Glutamatergic neuron (in vitro differentiated cells): ENCODE measurements at places on chromosomes 12 and 14.

GRCh38 chr14:38297681-38298080 lies 41.8 kb upstream of the CLEC14A start:
- H3K36me3 ChIP-seq, result no peaks in the 10 kb centered on the region
- no peak for DNase-seq
- no peak overlapping the region for H3K27ac ChIP-seq

DNA sequence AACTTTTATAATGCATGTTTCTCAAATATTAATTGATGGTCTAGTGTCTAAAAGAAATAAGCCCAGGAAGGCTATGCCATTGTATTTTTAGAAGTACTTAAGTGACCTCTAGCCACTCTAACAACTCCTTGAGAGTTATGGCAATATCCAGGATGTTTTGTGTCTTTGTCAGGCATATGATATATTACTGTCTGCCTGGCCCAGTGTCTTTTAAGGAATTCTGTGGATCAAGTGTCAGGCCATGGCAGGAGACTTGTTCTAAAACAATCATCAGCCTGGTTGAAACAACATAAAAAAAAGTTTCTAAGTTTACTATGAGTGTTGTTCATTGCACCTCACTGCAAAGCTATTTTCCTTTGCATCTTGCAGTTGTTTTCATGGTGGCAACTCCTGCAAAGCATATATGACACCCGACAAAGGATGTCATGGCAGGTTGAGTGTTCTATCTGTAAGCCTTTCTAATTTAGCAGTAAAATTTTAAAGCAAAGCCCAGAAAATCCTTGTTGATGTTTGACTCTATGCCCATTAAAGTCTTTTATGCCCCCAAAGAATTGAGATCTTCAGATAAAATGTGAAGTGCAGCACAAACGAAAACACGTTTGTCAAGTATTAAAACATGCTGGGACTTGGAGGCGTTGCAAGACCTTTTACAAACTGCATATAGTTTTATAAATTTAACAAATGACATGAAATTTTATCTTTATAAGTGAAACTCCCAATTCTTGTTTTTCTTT lies 89.5 kb upstream of the SLC38A2 start:
- DNase-seq, result no peak
- no peak overlapping the region for H3K27ac ChIP-seq
- H3K36me3 ChIP-seq, result no peaks in the 10 kb centered on the region

DNA sequence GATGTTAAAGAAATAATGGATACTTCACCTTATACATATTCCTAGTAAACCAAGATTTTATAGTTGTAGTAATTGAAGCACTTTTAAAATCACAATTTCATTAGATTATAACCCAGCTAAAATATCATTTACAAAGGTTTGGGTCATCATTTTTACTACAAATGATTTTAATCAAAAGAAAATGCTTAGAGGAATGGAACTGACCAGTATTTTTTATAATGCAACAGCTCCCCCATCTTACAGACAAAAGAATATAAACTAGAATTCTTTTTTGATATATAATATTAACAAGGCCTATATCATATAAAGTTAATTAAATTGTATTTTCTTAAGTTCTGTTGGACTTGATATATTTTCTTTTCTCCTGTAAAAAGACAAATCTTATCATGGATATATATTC lies 20.4 kb upstream of the LRFN5 start:
- H3K27me3 ChIP-seq, result no peaks in the 10 kb centered on the region
- H3K4me1 ChIP-seq, result no peaks in the 10 kb centered on the region
- DNase-seq, result no peak
- H3K4me3 ChIP-seq, result no peak overlapping the region

DNA sequence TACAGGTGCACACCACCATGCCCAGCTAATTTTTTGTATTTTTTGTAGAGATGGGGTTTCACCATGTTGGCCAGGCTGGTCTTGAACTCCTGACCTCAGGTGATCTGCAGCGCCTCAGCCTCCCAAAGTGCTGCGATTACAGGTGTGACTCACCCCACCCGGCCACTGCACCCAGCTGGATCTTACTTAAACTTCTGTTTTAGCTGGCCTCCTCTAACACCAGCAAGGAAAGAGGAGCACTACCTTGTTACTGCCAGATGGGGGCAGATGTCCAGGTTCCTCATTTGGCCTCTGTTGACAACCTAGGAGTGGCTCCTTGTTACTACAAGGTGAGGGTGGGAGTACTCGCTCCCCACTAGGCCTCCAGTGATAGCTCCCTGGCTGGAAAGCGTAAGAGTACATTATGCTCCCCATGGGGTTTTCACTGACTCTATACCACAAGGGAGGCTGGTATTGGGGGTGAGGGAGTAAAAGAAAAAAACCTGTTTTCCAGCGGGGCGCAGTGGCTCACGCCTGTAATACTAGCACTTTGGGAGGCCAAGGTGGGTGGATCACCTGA lies 13.2 kb upstream of the ARF6 start:
- no peaks in the 10 kb centered on the region for H3K36me3 ChIP-seq
- no peak overlapping the region for H3K4me3 ChIP-seq
- H3K27ac ChIP-seq, result no peak overlapping the region
- no peaks in the 10 kb centered on the region for H3K4me1 ChIP-seq

GRCh38 chr12:113818833-113819232 lies 147.3 kb downstream of the RBM19 start:
- peaks cover 3% of the 10 kb centered on the region for H3K36me3 ChIP-seq
- peak overlapping the region; percentile 22 for H3K4me3 ChIP-seq
- no peak overlapping the region for H3K27ac ChIP-seq
